ENCODE measurements at places on chromosomes 5 and 9. TPM values are rescaled to one million over a fixed set of nuclear protein-coding genes. Genes with fewer than 3 reads are reported as not detected.
A peak's percentile ranks its signal among the peaks of the same experiment; 100 is the strongest.

DNA sequence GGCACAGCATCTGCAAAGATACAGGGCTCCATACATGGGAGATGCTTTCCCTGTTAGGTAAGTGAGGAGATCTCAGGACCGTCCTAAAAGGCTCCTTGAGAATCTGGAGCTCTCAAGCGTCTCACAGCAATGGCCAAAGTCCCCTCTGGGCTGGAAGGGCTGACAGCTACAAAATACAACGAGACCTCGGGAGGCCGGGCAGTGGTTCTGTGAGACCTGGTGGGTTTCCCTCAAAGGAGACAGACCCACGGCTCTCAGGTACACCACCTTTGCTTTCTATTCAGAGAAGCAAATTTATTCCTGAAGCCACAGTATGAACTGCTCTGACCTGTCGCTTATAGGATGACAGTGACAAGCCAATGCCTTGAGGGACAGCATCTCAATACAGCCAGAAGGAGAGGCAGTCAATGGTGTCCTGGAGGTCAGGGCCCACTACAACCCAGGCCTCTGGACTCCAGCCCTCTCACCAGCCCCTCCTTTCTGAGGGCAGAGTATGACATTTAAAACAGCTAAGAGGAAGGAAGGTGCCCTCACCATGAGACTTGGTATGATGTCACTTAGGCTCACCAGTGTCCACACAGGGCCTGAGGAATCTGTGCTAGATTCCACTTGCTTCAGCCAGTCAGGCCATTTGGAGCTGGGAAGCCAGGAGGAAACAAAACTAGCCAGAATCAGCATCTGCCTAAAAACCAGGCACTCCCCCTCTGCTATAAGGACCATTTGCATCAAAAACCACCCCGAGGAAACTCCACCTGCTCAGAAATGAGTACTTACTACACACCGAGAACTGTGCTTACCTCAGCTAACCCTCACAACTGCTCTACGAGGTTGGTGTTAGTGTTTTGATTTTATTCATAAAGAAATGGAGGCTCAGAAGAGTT lies 86.5 kb upstream of the FSTL4 start:
- DNase-seq: no peak
- H3K27ac ChIP-seq: no peak overlapping the region
- no peaks in the 10 kb centered on the region for H3K36me3 ChIP-seq
- peaks cover 3% of the 10 kb centered on the region for H3K27me3 ChIP-seq
- no peaks in the 10 kb centered on the region for H3K4me1 ChIP-seq

DNA sequence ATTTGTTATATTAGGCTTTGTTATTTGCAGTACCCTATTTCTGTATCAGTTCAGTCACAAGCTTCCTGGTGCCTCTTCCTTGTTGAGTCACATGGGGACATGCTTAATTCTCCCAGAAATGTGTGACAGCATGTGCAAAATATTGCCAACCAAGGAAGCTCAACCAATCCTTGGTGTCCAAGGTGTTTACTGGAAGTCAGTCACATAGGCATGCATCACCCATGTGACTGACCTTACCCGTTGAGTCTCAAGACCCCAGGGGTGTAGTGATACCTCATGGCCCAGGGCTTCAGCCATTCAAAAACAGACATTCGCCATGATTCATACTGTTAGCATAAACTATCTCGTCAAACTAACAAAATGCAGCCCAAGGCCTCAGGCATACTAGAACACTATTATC lies 9.3 kb upstream of the ANKDD1B start:
- no peak overlapping the region for H3K4me3 ChIP-seq
- no peaks in the 10 kb centered on the region for H3K27me3 ChIP-seq
- H3K36me3 ChIP-seq: peaks cover 70% of the 10 kb centered on the region
- no peak for DNase-seq
- no peak overlapping the region for H3K27ac ChIP-seq

DNA sequence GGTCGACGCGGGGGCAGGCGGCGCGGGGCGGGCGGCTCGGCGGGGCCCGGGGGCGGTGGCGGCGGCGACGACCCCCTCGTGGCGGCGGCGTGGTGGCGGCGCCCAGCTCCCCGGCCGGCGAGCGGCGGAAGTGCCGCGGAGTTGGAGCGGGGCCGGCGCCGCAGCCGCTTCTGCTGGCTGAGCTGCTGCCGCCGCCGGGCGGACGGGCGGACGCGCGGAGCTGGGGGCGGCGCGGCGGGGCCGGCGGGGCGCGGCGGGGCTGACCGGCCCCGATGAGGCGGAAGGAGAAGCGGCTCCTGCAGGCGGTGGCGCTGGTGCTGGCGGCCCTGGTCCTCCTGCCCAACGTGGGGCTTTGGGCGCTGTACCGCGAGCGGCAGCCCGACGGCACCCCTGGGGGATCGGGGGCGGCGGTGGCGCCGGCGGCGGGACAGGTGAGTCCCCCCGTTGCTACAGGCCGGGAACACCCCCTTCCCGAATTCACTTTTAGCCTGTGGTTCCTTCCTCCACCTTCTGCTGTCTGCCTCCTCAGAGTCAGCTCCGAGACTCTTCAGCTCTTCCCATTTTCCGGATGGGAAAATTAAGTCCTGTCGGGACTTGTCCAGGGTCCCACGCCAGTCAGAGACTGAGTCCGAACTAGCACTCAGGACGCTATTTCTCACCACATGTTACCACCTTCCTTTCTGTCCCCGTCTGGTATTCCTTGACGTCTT lies at the start of gene GALNT10:
GALNT10 (plus strand) TSS at position 139 of the 710 bp plus-strand sequence; CDS start at position 273, 134 bp downstream.
- H3K36me3 ChIP-seq: peaks cover 9% of the 10 kb centered on the region
- H3K4me1 ChIP-seq: peaks cover 8% of the 10 kb centered on the region
- peak; percentile 77 for DNase-seq
- H3K27ac ChIP-seq: peak within 1 kb of the TSS; percentile 45

DNA sequence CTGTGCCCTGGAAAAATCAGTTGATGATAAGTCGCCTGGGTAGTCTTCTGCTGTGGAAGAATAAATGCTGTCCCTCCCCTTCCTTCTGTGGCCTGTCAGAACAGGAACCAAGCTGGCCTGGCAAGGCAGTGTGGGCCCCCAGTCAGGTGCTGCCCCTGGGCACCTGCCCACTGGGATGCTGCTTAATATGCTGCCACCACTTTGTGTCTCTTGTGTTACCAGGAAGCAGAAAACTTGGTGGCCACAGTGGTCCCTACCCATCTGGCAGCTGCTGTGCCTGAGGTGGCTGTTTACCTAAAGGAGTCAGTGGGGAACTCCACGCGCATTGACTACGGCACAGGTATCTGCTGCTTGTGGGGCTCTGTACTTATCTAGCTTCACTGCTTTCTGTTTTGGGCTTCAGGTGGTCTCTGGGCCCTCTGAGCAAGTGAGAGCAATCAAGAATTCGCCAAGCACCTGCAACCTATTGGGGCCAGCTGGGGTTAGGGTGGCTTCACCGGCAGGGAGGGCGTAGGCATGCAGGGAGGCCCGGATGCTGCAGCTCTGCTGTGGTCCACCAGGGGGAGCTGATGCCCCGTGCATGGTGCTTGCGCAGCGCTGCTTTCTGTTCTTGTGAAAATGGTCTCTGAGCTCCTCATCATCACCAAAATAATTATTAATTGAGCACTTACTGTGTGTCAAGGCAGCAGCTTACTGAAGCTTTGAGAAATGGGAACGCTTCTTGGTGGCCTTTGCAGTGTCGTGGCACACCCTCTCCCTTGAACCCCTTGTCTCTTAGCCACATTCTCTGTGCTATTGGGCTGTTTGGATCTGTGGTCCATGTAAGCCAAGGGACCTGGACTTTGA lies 20.3 kb downstream of the PTPA start:
- no peaks in the 10 kb centered on the region for H3K27me3 ChIP-seq
- H3K36me3 ChIP-seq: peaks cover 3% of the 10 kb centered on the region
- peak; percentile 75 for DNase-seq

GRCh38 chr9:80090317-80090716 lies 518.6 kb downstream of the TLE4 start:
- no peak for DNase-seq
- H3K4me1 ChIP-seq: no peaks in the 10 kb centered on the region
- no peaks in the 10 kb centered on the region for H3K27me3 ChIP-seq
- no peak overlapping the region for H3K4me3 ChIP-seq

DNA sequence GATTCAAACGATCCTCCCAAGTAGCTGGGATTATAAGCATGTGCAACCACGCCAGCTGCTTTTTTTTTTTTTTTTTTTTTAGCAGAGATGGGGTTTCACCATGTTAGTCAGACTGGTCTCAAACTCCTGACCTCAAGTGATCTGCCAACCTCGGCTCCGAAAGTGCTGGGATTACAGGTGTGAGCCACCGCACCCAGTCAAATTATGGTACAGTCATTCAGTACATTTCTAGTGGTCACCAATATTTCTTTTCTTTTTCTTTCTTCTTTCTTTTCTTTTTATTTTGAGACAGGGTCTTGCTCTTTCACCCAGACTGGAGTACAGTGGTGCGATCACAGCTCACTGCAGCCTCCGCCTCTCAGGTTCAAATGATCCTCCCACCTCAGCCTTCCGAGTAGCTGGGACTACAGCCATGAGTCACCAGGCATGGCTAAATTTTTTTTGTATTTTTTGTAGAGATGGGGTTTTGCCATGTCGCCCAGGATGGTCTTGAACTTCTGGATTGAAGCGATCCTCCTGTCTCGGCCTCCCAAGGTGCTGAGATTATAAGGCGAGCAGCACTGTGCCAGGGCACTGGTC lies 25.4 kb upstream of the DCP2 start:
- no peak for DNase-seq
- H3K36me3 ChIP-seq: no peaks in the 10 kb centered on the region
- no peaks in the 10 kb centered on the region for H3K27me3 ChIP-seq
- no peaks in the 10 kb centered on the region for H3K4me1 ChIP-seq

DNA sequence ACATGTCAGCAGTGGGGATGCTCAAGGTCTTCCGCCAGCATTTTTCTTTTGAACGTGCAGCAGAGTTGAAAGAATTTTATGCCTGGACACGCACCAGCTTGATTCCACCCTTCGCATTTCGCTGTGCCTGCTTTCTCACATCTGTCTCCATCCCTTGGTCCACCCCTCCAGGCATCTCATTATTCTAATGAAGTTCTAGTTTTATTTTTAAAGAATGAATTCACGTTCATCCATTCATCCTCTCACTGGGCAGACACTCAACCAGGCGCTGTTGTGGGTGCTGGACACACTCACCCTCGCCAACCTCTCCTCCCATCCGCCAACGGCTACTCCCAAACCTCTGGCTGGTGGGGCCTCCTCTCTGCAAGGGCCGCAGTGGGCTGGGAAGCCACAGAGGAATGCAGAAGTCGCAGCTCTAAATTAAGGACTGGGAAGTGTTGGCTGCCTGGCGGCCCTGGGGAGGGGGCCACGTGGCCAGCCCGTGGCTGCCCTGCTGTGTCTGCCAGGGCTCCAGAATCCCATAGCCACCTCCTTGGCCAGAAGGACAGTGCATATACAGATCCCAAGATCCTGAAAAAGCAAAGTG lies 6.7 kb downstream of the SUSD3 start:
- no peak overlapping the region for H3K27ac ChIP-seq
- no peaks in the 10 kb centered on the region for H3K36me3 ChIP-seq
- H3K4me1 ChIP-seq: peaks cover 55% of the 10 kb centered on the region
- H3K4me3 ChIP-seq: no peak overlapping the region
- no peak for DNase-seq

- H3K36me3 ChIP-seq: no peaks in the 10 kb centered on the region
- H3K4me1 ChIP-seq: no peaks in the 10 kb centered on the region
- H3K27me3 ChIP-seq: no peaks in the 10 kb centered on the region
- H3K27ac ChIP-seq: no peak overlapping the region
- no peak overlapping the region for H3K4me3 ChIP-seq
- DNase-seq: no peak
Measured at GRCh38 chr5:114467729-114468128, 105.9 kb downstream of the KCNN2 start.

GRCh38 chr9:121556580-121556979 lies 56.9 kb upstream of the GGTA1 start:
- H3K27ac ChIP-seq: no peak overlapping the region
- no peaks in the 10 kb centered on the region for H3K27me3 ChIP-seq
- no peaks in the 10 kb centered on the region for H3K36me3 ChIP-seq
- no peak for DNase-seq
- H3K4me3 ChIP-seq: no peak overlapping the region
- H3K4me1 ChIP-seq: peaks cover 10% of the 10 kb centered on the region

Gene OLFML2A
- total RNA-seq: 37.3 TPM

GRCh38 chr5:114174131-114174530 lies 187.7 kb upstream of the KCNN2 start:
- no peak for DNase-seq
- H3K27ac ChIP-seq: no peak overlapping the region
- no peaks in the 10 kb centered on the region for H3K27me3 ChIP-seq
- H3K36me3 ChIP-seq: no peaks in the 10 kb centered on the region
- peaks cover 6% of the 10 kb centered on the region for H3K4me1 ChIP-seq

DNA sequence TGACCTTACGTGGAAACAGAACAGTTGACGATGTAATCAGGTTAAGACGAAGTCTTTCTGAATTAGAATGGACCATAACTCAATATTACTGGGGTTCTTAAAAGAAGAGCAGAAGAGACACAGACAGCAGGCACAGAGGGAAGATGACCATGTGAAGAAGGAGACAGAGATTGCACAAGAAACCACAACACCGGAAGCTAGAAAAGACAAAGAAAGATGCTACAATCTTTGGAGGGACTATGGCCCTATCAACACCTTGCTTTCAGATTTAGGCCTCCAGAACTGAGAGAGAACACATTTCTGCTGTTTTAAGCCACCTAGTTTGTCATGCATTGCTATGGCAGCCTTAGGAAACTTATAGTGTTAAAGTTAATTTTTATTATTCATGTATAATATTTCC lies 27.1 kb downstream of the CDH9 start:
- no peak overlapping the region for H3K27ac ChIP-seq
- no peak for DNase-seq
- H3K36me3 ChIP-seq: no peaks in the 10 kb centered on the region
- H3K27me3 ChIP-seq: no peaks in the 10 kb centered on the region
- no peaks in the 10 kb centered on the region for H3K4me1 ChIP-seq
- no peak overlapping the region for H3K4me3 ChIP-seq

GRCh38 chr5:112820246-112820645 lies 40.8 kb upstream of the SRP19 start:
- DNase-seq: no peak
- peaks cover 97% of the 10 kb centered on the region for H3K36me3 ChIP-seq
- H3K27ac ChIP-seq: no peak overlapping the region
- H3K4me1 ChIP-seq: no peaks in the 10 kb centered on the region

DNA sequence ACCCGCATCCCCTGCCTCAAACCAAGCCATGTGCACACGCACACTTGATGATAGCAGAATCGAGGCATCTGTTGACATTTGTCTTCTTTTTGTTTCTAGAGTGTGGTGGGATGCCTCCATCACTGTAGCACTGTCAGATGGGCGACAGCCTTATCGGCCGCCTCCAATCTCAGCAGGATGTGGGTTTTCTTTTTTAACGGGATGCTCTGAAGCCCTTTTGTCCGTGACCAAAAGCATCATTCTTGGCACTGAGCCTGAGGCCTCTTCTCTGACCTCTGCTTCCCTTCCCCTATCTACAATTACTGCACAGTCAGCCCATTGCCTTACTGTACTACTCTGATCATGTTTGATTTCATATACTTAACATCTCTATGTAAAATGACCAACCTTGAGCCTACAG lies 78.3 kb downstream of the LMNB1 start:
- DNase-seq: no peak
- peaks cover 36% of the 10 kb centered on the region for H3K4me1 ChIP-seq
- H3K36me3 ChIP-seq: no peaks in the 10 kb centered on the region
- no peaks in the 10 kb centered on the region for H3K27me3 ChIP-seq

Gene TMEM252
- not detected for total RNA-seq

- H3K27me3 ChIP-seq: no peaks in the 10 kb centered on the region
- H3K4me3 ChIP-seq: no peak overlapping the region
- H3K4me1 ChIP-seq: no peaks in the 10 kb centered on the region
- no peak for DNase-seq
- H3K36me3 ChIP-seq: no peaks in the 10 kb centered on the region
- no peak overlapping the region for H3K27ac ChIP-seq
Measured at GRCh38 chr9:72960446-72960845, 7.6 kb upstream of the ALDH1A1 start.

- DNase-seq: no peak
Measured at GRCh38 chr5:15757103-15757502, 257.1 kb downstream of the FBXL7 start.

Gene RXFP3
- not detected for total RNA-seq

All from heart left ventricle (tissue), 16 donors.